ENCODE measurements at places on chromosomes 1 and 21.

DNA sequence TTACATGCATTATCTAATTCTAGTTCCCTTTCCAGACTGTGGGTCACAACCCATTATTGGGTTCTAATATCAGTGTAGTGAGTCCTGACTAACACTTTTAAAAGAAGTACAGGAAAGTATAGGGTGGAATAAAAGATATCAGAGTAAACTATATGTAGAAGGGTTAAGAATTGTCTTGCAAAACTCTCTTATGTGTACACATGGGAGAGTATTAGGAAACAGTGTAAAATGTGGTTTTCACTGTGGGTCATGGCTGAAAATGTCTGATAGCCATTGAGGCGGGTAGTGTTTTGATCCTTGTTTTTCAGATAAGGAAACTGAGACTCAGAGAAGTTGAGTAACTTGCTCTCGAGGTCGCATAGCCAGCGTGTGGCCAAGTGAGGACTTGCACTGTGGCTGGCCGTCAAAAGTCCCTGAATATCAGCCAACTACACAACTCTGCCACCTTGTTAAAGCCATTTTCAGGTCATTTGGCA, 18.5 kb upstream of the MTARC1 start:
- DNase-seq, result no peak

DNA sequence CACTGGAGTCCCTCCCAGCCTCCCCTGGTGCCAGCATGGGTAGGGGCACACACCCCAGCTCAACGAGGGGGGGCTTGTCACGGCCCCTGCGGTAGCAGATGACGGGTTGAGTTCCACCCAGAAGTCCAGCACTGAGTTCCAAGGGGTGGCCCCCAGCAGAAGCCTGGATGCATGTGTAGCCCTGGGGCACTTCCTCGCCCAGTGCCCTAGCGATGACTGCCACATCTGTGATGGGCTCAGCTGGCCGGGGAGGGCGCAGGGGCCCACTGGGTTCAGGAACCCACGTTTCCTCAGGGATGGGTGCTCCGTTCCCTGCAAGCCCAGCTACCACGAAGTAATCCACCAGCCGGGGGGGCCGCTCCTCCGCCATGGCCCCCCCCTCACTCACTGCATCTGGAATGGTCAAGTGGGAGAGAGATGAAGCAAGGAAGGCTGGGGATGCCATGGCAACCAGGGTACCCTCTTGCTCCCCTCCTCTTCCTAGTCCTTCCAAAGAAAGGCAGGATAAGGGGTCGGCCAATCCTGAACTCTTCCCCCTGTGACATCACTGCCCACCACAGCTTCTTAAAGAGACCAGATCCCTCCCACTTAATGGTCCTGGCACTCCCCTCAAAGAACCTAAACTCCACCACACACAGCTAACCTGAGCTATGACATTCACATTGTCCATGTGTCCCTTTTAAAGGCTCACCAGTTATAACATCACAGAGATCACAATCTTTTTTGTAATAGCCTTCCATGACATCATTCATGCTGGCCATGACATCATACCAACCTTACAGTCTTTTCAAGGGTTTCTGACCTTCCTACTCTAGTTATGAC, 2.3 kb downstream of the DENND4B start:
- DNase-seq, result no peak

GRCh38 chr1:116854403-116854690, 55.4 kb upstream of the PTGFRN start:
- DNase-seq, result no peak

DNA sequence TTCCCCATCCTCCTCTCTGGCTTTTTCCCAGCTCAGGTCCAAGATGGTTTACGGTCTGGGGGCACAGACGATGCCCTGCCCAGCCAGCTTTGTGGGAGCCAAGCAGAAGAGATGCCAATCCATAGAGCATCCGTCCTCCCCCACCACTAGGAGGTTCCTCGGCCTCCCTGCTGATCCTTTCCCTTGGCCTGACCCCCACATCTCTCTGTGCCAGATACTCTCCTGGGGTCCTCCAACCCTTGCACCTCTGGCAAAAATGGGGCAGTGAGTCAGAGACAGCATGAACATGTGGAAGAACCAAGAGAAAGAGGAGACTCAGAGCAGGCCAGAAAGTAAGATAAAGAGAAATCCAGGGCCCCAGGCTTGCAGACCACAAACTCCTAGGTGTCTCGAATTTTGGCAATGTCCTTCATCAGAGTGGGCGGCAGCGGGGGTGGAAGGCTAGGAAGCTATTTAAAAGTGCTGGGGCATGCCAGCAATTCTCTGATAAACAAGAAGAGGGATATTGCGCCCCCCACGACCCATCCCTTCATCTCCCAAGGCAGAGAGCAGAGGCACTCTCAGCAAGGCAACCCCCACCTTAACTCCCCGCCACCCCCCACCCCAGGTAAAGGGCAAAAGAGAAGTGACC, 11.4 kb downstream of the BLACAT1 start:
- DNase-seq, result no peak

DNA sequence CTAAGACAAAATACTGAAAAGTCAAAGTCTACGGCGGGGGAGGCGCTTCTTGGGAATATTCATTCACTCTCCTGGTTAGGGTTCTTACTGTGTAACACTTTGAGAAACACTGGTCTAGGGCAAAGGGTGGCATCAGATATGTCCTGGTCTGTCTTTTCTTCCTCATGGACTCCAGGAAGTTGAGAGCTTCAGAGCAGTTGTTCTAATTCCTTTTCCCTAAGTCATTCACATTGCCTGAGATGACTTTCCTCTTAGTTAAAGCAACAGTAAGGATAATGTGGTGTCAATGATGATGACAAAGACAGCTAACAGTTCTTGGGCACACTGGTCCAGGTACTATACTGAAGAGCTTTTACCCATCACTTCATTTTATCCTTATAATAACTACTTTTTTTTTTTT, 27.0 kb downstream of the FGGY start:
- no peak for DNase-seq

DNA sequence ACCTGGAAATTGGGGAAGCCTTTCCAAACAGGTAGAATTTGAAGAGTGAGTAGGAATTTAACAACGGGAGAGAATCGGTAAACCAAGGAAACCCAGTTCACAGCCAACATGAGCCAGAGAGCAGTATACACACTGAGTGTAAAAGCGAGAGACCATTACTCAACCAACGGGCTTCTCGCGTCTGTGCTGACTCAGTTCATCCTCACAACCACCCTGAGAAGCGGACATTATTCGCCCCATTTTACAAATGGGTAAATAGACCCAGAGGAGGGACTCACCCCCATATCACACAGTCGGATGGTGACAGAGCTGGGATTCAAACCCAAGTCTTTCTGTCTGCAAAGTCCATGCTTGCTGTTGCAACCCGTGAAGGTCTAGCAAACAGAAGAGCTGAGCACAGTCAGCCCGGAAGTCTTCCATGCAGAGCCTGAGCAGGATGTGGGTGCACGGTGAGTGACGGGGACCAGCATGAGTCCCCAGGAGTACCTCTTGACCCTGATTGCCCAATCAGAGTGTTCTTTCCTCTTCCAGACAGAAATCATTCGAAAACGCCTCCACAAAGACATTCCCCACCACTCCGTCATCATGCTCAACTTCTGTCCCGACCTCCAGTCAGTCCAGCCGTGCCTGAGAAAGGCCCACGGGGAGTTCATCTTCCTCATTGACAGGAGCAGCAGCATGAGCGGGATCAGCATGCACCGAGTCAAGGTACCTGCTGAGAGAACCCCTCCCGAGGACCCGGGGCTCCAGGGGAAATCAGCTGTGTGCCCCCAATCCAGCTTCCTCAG, 32.3 kb downstream of the VWA5B1 start:
- no peak for DNase-seq

- no peak for DNase-seq
Measured at GRCh38 chr21:33299181-33299752, 25.5 kb upstream of the IFNAR1 start.

DNA sequence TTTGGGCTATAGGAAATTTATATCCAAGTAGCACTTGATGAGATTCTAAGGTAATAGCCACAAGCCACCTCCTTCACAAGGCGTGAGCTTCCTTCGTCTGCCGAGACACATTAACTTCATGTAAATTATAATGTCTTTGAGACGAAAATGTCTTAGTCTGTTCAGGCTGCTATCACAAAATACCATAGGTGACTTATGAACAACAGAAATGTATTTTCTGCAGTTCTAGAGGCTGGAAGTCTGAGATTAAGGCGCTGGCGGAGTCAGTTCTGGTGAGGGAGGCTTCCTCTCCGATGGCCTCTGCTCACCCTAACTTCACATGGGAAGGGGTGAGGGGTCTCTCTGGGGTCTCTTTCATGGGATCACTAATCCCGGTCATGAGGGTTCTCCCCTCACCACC, 133.0 kb downstream of the ETS2 start:
- no peak for DNase-seq

DNA sequence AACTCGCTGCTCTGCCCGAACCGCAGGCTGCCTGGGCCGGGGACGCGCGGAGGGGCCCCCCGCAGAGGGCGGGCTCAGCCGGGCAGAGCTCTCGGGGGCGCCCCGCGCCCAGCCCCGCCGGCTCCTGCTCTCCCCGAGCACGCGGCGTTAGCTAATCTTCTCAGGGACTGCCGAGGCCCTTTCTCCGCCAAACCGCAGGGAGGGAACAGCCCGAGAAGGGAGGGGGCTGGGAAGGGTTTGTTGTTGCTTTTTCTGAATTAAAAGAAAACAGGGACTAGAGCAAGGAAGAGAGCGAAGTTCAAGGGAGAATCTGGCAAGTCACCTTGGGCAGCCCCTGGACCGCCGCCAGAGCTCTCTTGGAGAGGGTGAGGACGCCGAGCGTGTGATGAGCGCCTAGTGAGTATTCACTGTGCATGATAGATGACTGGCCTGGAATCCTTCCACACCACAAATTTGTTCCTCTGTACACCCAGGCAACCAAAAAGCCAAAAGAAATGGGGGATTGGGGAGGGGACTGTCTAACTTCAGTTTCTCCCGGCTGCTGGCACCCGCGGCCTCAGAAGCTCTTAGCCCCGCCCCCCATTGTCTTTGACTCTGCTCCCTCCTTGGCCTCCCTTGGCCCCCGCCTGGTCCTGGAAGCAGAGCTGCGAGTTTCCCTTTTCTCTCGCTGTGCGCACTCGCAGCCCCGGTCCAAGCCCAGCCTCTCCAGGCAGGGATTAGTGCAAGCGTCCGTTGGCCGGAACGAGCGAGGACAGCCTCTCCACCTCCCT, 19.7 kb upstream of the LMX1A start:
- DNase-seq, result no peak

DNA sequence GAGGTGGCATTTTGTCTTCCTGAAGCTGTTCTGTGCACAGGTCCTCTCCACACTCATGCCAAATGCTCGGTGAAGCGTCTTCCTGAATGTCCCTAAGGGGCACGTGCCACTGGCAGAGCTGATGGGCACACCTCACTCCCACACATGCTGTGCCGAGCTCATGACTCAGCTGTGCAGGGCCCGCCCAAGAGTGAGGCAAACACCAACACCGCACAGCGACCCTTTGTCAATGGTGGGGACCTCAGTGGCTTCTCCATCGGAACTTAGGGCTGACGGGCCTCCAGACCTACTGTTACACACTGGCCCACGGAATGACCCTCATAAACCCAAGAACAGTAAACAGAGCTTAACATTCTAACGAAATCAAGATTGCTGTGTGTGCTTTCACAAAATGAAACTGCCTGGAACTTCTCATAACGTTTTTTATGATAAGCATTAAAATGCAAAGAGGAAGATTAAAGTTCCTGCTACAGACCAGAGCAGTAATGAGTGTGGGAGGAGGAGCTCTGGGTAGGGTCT, 89.3 kb downstream of the SIM2 start:
- no peak for DNase-seq

DNA sequence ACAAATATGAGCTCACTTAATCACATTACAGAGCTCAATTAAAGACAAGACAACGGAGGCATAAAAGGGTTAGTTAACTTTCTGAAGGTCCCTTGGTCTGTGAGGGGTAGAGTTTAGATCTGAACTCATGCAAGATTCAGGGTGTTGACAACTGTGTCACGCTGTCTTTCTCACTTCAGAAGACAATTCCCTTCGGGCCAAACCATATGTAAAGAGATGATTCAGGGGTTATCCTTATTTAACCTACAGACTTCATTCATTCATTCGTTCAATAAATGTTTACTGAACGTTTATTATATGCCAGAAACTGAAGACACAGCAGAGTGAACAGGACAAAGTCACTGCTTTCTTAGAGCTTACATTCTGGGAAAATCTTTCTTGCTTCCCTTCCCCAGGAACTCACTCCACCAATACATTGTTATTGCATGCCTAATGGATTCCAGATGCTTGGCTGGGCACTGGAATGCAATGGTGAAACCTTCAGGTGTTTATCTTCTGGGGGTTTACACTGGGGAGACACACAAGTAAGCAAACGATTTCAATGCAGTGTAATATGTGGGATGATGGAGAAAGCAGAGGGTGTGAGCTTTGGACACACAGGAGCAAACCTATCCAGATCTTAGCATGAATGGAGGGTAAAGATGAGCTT, 6.4 kb downstream of the XCL1 start:
- DNase-seq, result no peak

- peak; percentile 54 for DNase-seq
Measured at GRCh38 chr1:10692401-10693021, 103.9 kb downstream of the CASZ1 start.

GRCh38 chr1:110465038-110465813, 14.3 kb downstream of the PROK1 start:
- no peak for DNase-seq

DNA sequence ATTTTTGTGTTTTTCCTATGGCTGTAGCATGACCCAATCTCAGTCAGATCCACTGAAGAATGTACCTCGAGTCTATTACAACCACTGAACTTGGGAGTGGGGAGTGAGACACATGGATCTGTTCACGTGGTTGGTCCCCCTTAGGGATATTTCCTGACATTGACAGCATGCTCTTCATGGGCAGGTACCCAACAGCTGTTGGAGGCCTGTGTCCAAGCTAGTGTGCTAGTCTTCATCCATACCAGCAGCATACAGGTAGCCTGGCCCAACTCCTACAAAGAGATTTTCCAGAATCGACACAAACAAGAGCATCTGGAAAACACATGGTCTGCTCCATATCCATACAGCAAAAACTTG, 34.2 kb upstream of the HSD3B1 start:
- DNase-seq, result no peak

DNA sequence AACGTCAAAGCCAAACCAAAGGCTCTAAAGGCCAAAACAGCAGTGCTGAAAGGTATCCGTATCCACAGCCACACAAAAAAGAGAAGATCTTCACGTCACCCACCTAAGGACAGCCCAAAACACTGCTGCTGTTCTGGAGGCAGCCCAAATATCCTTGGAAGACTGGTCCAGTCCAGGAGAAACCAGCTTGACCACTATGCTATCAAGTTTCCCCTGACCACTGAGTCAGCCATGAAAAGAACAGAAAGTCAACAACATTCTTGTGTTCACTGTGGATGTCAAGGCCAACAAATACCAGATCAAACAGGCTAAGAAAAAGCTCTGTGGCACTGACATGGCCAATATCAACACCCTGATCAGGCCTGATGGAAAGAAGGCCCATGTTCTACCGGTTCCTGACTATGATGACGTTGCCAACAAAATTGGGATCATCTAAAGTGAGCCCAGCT, 32.1 kb downstream of the ARID4B start:
- no peak for DNase-seq

DNA sequence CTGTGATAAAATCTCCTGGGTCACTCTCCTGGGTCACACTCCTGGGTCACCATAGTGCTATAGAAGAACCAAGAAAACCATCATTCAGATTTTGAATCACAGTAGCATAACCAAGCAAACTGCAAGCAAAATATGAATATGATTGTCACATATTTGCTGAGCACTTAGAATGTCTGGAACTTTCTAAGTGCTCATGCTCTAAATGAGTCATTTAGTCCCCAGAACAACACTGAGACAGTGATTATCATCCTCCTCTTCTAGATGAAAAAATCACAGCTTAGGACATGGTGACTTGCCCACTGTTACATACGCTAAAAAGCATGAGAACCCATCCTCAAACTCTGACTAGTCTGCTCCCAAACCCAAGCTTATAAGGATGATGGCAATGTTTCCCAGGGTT, 39.5 kb upstream of the DDAH1 start:
- DNase-seq, result no peak

GRCh38 chr1:39575191-39576015, 1.2 kb downstream of the PABPC4 start:
- DNase-seq, result peak; percentile 43
